Activated CD4-positive, alpha-beta memory T cell treated with anti-CD3 and anti-CD28 coated beads for 36 hours (primary cell): ENCODE measurements at places on chromosomes 2 and 18.
A peak's percentile ranks its signal among the peaks of the same experiment; 100 is the strongest.

- peak; percentile 84 for DNase-seq
These were observed 34.9 kb downstream of the FAM110C start for GRCh38 chr2:11248-11941.

GRCh38 chr2:39705638-39706037 is 39.9 kb downstream of the TMEM178A start:
- DNase-seq = no peak

GRCh38 chr2:204754898-204755297 is 209.6 kb downstream of the PARD3B start:
- no peak for DNase-seq

- no peak for DNase-seq
These were observed 91.1 kb downstream of the DIS3L2 start for GRCh38 chr2:232052591-232052990.

DNA sequence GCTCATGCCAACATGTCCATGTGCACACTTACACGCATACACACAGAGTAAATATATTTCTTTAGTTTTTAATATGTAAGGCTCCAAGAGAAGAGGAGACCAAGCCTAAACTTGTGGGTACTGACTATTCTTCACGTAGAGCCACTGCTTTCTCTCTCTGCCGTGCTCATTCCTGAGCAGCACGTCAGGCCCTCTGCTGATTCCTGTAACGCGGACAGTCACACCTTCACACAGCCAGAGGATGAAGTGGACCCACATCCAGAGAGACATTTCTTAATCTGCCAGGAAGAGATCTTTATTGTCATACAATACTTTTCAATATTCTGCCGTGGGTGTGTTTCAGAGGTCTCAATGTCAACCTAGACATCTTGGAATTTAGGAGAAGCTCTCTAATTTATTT is 560.7 kb downstream of the STK39 start:
- no peak for DNase-seq

- DNase-seq = no peak
These were observed 147.0 kb downstream of the PID1 start for GRCh38 chr2:229124136-229124535.

DNA sequence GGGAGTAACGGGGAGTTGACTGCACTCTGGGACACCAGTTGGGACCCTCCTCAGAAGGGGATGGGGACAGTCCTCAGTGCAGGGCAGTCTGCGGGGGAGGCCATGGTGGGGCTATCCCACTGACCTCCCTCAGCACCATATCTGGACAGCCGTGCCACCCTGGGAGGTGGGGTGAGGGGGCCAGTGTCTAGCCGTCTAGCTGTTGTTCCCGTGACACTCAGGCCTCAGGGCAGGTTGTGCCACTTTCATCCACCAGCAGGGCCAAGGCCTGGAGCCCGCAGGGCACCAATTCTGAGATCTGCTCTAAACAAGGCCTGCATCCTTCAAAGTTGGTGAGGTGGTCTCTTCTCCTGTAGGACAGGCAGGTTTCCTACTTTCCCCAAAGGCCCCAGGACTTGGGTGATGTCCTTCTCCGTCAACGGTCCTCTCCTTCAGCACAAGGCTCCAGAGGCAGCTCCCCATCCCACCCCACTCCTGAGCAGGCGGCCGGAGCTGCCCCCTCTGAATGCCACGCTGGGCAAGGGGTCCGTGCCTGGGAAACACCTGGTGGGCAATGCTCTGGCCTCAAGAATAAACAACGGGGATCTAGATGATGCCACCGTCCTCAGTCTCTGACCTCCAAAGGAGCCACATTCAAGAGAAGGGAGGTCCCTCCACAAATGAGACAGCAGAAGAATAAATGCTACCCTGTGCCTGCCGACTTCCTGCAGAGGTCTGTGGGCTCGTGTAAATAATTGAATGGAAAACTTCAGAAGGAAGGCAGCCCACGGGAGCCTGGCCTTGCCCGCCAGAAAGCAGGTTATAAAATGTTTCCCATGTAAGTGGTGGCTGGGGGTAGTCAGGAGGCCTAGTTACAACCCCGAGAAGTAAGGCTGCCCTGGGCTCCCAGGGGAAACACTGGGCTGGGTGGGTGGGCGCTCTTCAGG is 42.8 kb upstream of the PTMA start:
- no peak for DNase-seq

GRCh38 chr18:40676668-40677067 is 1278.4 kb upstream of the PIK3C3 start:
- no peak for DNase-seq

DNA sequence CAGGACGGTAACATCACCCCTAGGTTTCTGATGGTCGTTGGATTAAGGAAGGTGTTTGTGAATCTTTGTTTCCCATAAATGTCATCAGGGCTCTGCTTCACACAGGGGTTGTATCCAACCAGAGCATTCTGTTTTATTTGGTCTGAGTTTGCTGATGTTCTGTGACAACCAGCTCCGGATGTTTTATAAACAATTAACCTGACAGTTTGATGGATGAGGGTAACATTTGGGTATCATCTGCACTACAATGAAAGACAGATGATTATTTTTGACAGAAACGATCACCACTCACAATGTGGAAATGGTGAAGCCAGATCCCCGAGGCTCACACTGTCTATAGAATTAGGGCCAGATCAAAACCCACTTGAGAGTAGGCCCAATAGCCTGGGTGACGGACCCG is 107.1 kb downstream of the CDC42EP3 start:
- no peak for DNase-seq

GRCh38 chr18:4102901-4103300 is 352.2 kb downstream of the DLGAP1 start:
- DNase-seq = no peak

DNA sequence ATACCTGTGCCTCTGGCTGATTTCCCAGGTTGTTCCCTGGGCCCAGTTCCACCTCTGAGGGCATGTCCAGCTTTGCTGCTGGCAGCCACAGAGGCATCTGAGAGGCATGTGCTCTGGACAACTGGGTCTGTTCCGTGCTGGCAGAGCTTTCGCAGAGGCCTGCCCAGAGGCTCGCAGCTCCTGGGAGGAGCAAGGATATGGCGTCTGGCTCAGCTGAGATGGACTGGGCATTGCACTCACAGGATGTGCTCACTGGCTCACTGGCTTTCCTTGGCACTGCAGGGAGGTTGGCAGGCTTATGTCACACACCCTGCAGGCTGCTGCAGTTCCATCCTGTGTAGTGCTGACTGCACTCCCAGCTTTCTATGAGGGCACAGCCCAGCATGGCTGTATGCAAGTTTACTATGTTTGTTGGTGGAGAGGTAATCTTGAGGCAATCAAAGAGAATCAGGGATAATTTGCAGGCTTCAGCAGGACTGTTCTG is 172.3 kb downstream of the PRKCE start:
- no peak for DNase-seq

DNA sequence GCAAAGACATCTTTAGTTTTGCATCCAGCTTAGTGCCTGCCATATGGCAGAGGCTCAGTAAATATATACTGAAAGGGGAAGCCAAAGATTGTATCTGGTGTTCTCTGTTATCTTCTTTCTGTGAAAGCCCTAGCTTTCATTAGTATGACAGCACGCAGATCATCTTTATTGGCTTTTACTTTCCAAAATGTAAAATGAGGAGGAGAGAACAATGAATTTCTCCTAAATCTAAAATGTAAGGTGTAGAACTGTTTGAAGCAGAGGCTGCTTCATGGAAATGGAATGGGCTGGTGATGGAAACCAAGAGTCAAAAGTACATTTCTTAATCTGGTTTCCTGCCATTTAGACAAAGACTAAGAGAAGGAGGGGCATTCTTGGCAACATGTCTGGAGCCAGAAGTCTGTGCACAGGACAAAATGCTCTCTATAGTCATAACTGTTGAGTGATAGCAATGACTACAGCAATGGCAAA is 1029.9 kb upstream of the PIK3C3 start:
- DNase-seq = no peak

DNA sequence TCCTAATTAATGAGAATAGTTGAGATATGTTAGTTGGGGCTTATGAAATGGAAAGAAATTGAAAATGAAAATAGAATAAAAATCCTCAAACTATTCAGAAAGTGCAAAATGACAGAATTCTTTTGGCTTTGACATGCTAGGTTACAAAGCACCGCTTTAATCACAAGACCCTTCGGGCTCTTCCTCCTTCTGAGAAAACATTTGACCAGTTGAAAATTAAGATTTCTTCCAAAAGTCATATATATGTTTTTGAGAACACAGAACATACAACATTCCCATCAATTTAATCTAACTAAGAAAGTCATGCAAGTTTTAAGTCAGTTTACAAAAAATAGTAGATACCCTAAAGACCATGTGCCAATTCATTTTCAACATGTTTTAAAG is 2.2 kb upstream of the SLC40A1 start:
- DNase-seq = no peak

DNA sequence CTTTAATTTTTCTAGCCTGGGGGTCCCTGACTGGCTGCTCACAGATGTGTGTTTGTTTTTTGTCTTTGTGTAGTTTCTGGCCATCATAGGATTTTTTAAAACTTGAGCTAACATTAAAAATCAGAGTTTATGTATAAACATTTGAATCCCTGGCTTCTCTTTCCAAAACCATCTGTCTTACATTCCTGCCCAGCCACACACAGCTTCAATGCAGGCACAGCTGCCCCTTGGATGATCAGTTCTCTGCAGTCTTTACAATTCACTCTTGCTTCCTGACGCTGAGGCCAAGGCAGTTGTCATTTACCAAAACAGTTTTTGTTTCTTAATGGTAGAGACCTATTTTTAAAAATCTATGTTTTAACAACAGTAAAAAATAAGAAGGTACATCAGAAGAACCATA is 169.2 kb upstream of the LRRTM1 start:
- no peak for DNase-seq

DNA sequence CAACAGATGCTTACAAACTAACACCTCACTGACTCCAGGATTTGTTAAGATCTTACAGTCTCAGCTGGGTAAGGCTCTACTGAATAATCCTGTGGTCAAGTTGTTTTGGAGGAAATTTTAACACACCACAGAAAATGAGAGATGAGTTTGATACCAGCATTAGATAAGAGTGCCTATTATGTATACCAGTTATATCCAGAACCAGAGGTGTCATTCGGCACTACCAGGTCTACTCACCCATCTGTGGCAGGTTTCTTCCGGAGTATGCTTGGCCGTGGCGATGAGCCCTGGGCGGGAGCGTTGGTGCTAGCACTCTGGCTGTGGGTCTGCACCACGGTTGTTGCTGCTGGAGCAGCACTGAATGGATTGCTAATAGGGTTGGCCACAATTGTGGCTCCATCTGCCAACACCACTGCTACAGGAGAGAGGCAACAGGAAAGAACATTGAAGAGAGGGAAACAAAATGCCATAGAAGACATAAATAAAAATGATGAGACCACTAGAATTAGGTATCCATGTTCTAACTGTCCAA is 41.2 kb downstream of the SAP130 start:
- no peak for DNase-seq

- DNase-seq = peak; percentile 51
These were observed 27.2 kb downstream of the KDM3A start for GRCh38 chr2:86468162-86469033.

GRCh38 chr2:30971231-30972025 is 164.2 kb upstream of the CAPN13 start:
- DNase-seq = no peak

GRCh38 chr2:108898315-108899082 is 90.5 kb downstream of the EDAR start:
- DNase-seq = no peak

GRCh38 chr2:3517948-3518495 is 1.3 kb downstream of the ADI1 start:
- DNase-seq = no peak

- DNase-seq = no peak
These were observed 8.7 kb upstream of the DYNC1I2 start for GRCh38 chr2:171678619-171679018.

DNA sequence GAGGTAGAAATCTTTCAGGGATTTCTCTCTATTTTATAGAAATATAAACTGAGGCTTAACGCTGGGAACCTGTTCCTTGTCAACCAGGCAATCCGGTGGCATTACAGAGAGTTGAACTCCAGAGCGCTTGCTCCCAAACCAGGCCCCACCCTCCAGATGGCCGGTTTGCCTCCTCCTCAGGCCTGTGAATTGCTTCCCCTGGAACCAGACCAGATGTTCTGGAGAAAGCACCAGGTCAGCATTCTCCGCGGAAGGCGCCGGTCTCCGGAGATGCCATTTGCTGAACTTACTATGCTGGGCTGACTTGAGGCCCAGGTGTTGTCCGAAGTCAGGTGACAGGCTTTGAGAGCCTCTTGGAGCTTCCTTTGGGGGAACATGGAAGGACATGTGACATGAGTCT is 17.2 kb downstream of the TNP1 start:
- DNase-seq = no peak

DNA sequence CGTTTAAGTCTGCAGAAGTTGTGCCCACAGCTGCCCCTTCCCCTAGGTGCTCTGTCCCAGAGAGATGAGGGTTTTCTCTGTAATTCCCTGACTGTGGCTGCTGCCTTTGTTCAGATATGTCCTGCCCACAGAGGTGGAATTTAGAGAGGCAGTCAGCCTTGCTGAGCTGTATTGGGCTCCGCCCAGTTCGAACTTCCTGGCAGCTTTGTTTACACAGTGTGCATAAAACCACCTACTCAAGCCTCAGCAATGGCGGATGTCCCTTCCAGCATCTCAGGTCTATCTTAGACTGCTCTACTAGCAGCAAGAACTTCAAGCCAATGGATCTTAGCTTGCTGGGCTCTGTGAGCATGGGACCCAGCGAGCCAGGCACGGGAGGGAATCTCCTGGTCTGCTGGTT is 48.1 kb downstream of the LHCGR start:
- peak; percentile 12 for DNase-seq

DNA sequence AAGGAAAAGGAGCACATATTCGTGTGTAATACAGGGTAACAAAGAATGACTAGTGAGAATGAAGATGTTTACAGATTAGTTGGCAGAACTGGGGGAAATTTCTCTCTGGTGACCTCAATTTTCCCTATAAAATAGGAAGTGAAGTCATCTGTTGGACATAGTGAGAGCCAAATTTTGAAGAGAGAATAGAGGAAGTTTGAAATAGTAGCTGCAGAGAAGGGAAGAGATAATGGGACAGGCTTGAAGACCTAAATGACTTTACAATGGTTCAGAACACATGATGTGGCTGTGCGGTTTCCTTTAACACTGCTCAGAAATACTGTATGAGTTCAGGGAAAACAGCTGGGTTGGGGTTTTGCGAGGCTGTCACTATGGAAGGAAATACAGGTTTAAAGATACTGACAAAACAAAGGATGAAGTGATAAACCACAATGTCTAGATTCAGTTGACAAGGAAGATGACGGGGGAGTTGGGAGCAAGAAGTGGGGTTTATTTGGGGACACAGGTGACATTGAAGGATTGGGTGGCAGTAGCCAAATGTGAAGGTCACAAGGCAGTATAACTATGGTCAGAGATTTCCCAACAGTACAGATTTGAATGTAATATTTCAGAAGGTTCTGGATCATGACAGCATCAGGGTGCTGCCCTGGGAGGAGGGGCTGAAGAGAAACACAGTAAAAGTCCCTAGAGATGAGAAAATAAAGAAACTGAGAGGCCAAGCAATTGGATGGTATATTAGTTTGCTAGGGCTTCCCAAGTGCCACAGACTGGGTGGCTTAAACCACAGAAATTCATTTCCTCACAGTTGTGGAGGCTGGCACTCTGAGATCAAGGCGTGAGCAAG is 82.6 kb upstream of the TANK start:
- DNase-seq = peak; percentile 84
